ENCODE measurements at places on chromosomes 5 and 9.

DNA sequence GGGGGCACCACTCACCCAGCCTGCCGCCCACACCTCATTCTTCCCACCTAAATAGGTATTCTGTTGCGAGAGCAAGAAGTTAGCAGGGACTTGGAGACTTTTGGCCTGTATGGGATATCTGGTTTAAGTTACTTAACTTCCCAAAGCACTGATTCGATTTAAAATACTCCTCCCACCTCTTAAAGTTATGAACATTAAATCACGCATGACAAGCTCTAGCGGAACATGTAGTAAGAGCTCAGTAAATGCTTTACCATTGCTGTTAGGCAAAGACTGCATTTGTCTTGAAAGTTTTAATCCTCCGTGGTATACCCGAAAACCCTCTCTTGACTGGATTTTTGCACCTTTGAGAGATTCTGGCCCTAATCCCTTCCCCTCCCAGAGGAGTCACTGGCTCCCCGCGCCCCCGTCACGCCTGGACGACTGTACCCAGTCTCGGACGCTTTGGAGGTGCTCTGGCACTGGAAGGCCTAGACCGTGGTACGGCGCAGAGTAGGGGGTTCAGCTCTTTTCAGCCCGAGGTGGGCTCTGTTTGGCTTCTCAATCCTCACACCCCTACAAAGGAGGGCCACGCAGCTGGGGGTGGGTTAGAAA lies 4.4 kb downstream of the GDNF start:
- no peak for DNase-seq

DNA sequence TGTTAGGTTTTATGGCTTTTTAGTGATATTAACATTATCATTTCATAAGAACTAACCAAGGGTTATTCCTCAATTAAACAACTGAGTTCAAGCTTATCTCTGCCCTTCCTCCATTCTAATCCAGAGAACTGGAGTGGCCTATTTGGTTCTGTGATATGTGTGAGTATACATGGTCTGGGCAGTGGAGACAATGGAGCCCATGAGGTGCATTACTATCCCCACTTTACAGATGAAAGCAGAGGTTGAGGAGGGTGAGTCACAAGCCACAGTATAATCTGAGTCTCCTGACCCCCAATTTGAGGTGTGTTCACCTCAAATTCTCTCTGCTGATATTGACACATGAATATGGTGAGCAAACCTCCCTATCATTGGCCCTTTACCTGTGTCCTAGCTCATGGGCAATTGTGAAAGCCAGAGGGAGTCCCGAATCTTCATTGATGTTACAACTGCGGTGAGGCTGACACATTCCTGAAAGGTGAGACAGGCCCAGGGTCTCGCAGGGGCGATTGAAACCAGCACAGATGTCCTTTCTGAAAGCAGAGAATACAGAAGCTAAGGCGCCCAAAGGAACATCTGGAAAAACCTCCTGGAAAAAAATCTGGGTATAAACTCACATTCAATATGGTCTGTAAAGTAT lies 217.2 kb downstream of the TARS1 start:
- DNase-seq = no peak

DNA sequence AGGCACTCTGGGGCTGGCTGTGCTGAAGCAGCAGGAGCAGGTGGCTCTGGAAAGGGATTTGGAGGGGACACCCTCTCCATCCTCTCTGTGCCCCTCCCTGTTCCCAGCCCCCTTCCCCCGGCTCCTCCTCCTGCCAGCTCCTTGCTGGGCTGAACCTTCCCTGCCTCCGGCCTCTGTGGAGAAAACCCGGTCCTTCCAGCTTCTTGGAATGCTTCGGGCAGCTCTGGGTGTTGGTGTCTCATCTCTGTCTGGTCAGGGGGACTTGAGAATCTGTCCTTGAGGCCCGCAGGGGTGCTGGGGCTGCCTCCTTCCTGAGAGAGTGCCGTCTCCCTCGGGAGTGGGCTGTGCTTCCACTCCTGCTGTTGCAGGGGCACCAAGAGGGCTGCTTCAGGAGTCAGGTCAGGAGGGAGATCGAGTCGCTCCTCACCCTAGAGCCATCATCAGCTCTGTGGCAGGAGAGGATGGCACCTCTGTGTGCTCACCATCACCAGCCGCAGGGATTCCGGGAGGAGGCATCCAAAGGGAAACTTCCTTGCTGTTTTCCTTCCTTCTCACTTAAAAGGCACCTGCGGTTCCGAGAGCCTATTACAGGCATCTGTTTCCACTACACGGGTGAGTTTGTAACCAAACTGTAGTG lies 30.6 kb downstream of the NDUFS6 start:
- DNase-seq = no peak

- DNase-seq = no peak
Measured at GRCh38 chr9:4242239-4242638, 57.6 kb downstream of the GLIS3 start.

- no peak for DNase-seq
Measured at GRCh38 chr9:89642789-89643188, 38.0 kb downstream of the GADD45G start.

DNA sequence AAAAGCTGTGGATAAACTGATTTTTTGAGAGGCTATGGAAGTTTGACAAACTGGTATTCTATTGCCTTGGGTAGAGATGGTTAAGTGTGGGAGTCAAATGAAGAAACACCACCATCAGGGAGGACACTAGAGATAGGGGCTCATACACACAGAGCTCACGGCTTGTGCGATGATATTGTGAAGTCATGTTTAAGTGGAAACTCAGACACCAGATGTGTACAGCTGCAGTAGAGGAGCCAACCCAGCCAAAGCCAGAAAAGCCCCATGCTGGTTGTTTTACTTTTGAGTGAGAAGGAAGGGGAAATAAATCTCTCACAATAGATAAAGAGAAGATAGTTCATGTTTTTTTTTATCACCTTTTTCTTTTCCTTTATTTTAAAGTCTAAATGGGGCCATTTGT lies 377.7 kb downstream of the DMRT2 start:
- no peak for DNase-seq

DNA sequence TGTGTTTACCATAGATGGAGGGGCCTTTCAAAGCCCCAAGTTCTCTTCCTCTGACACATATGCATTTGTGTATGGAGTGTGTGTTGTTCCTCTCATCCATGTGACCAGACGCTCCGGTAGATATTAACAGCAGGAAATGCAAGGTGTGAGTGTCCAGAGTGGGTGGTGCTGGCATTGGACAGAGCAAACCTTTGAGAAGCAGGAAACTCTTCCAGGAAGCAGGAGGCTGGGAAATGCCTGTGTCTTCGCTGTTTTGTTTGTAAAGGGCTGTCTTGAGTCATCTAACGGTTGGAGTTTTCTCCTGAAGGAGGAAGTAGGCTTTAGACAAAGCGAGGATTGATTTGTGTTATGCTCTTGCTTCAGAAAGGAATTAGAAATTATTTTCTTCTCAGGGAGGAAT lies 370.9 kb downstream of the PLK2 start:
- no peak for DNase-seq

- DNase-seq = no peak
Measured at GRCh38 chr9:33107762-33108161, 31.3 kb upstream of the SMU1 start.

DNA sequence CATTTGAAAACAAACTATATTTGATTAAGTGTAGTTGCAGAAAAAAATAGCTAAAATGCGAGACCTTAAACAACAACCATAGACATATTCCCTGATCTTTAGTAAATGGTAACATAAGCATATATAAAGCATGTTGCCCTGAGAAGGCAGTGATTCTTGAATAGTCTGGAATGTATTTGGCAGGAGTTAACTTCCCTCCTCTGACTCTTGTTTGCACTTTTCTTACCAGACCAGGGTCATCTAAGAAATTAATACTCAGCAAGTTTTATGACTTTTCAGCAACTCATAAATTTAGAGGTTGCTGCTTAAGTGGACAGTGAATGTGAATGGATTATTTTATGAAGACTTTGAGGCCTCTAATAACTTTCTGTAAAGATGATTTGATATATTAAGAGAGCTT lies 55.3 kb upstream of the NUDT12 start:
- DNase-seq = no peak

GRCh38 chr5:178057839-178058238 lies 55.5 kb upstream of the N4BP3 start:
- no peak for DNase-seq

DNA sequence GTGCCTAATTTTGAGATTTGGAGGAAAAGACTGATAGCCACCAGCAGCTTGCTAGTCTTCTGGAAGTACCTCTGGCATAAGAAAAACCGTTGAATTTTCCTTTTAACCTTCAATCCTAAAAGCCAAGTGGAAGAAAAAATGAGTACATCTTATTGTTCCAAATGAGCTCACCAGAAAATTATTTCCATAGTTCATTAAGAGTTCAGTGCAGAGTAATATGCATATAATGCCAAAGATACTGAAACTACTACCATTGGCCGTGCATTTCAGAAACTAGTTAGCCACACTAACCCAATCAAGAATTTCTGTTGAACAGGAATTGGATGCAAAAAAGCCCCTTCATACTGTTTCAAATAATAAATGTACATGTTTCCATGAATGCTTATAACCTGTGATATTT lies 607.9 kb downstream of the KCTD16 start:
- DNase-seq = no peak
